Uterus (tissue), 4 donors: ENCODE measurements at places on chromosomes 3 and 15. TPM values are rescaled to one million over a fixed set of nuclear protein-coding genes. Genes with fewer than 3 reads are reported as not detected.

ZNF860 gene
- total RNA-seq, result 1.9 TPM

HTR3E gene
- not detected for total RNA-seq

TRIM59 gene
- 42.9 TPM for total RNA-seq

CNTN6 gene
- 0.21 TPM for total RNA-seq

GOLGA8R gene
- 5.3 TPM for total RNA-seq

LEKR1 gene
- total RNA-seq, result not detected

CLDN18 gene
- not detected for total RNA-seq

ABCC5 gene
- total RNA-seq, result 16.1 TPM

PLA2G4D gene
- 0.07 TPM for total RNA-seq

HIGD1A gene
- total RNA-seq, result 93.0 TPM

XIRP1 gene
- 0.07 TPM for total RNA-seq

HES1 gene
- 48.9 TPM for total RNA-seq

MED12L gene
- total RNA-seq, result 0.51 TPM

MST1 gene
- total RNA-seq, result 10.4 TPM

CPN2 gene
- total RNA-seq, result not detected

UQCC5 gene
- 86.6 TPM for total RNA-seq

ACP3 gene
- 5.6 TPM for total RNA-seq

DPPA4 gene
- total RNA-seq, result not detected

GFM1 gene
- 32.6 TPM for total RNA-seq

ZNF35 gene
- 28.3 TPM for total RNA-seq

MCF2L2 gene
- 1.8 TPM for total RNA-seq

SCN11A gene
- 0.12 TPM for total RNA-seq

SLC12A1 gene
- 0.41 TPM for total RNA-seq

ROBO1 gene
- 41.2 TPM for total RNA-seq

LSAMP gene
- total RNA-seq, result 1.2 TPM

MOBP gene
- not detected for total RNA-seq

ZDHHC23 gene
- 3.1 TPM for total RNA-seq

HRH1 gene
- total RNA-seq, result 3.2 TPM

IL17RC gene
- 9.7 TPM for total RNA-seq

RYR3 gene
- 24.1 TPM for total RNA-seq

SECISBP2L gene
- total RNA-seq, result 24.8 TPM
